ENCODE measurements at places on chromosomes 5 and 9.

DNA sequence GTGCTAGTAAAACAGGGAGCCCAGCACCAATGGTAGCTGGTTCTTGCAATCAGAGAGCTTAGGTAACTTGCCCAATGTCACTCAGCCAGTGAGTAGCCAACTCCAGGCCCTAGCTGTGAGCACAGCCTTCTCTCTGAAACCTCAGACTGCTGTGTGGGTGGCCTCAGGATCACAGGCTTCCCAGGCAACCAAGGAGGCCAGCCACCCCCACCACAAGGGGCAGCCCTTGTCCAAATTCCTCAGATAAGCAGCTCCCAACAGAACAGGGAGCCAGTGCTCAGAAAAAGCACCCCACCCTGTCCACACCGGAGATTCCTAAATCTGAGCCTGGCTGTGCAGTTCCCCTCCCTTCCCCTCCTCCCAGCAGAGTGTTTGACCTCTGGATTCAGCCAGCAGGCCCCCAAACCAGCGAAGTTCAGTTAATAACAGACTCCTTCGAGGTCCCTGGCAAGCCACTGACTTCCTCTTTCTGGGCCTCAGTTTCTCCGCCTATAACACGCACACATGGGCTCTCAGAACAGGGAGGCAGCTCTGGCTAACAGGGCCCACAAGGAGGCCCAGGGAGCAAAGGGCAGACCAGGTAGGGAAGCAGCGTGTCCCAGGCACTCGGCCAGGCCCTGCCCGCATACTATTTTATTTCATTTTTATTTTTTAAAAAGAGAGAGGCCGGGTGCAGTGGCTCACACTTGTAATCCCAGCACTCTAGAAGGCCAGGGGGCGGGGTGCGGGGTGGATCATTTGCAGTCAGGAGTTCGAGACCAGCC lies 2.7 kb downstream of the EEIG1 start:
- DNase-seq: peak; percentile 68

- DNase-seq: no peak
Measured at GRCh38 chr9:115098226-115098965, 19.6 kb downstream of the TNC start.

GRCh38 chr5:42461033-42461432 lies 37.8 kb downstream of the GHR start:
- DNase-seq: no peak

DNA sequence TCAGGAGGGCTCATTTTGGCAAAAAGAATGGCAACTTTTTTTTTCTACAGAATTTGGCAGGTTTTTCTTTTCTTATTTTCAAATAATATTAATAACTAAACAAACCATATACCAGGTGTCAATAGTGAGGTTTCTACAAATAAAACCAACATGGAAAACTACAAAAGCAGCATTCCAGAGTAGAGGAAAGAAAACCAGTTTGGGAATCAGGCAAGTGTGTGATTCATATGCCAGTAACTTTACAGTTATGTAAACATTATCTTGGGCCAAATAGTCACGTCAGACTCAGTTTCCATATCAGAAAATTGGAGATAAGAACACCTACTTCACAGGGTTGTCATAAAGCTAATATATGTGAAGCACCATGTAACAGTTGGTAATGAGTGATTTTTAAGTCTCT lies 51.7 kb downstream of the FBXW11 start:
- no peak for DNase-seq

DNA sequence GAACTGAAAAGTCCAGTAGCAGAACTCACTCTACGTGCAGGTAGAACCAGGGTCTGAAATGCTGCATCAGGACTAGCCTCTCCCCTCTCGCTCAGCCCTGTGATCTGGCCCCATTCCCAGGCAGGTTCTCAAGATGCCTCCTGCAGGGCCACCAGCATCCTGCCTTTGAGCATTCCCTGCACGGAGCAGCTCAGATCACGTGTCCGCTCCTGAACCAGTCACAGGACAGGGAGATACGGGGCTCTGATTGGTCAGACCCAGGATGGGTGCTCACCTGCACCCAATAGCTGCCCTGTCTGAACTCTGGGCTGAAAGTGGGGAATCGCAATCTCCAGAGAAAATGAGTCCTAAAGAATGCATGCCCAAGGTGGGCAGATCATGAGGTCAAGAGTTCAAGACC lies 50.8 kb downstream of the NEURL1B start:
- DNase-seq: no peak

- no peak for DNase-seq
Measured at GRCh38 chr9:32326146-32326545, 58.3 kb upstream of the ACO1 start.

GRCh38 chr5:34498572-34498971 lies 157.6 kb upstream of the RAI14 start:
- DNase-seq: no peak

GRCh38 chr5:37915097-37915736 lies 75.4 kb upstream of the GDNF start:
- DNase-seq: no peak

- no peak for DNase-seq
Measured at GRCh38 chr9:12813960-12814876, 39.4 kb downstream of the LURAP1L start.

GRCh38 chr9:85577353-85577952 lies 164.3 kb downstream of the AGTPBP1 start:
- DNase-seq: no peak

DNA sequence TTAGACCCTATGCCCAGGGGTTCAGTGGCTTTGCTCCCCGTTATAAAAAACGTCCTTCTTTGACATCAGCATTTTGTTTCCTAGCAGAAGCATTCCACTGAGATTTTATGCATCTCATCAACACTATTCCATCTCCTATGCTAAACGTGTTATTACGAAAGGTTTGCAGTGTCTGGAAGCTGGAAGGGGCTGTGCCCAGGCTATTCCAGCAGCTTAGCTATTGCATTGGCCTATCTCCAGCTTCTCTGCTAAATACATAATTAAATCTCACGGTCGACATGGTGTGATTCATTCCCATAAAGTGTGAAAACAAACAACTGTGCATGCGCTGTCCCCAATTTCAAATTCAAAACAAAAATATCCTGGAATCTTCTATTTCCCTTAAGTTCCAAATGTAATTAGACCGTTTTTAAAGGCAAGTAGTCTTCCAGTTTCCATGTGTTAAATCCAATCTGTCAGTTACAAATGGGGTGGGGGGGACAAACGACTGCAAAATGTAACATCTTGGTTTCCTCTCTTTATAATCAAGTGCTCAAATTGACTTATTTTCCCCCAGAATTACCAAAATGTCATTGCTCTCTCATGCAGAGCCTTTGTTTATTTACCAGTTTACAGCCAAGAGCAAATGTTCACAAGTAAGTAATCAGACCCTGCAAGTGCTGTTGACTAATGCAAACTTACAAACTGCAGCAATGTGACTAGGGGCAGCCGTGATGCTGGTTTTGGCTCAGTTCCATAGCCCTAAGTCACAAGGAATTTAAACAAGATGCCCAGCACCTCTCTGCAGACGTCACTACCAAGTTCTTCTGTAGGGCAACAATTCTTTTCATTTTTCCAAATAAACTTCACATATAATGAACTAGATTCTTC lies 212.3 kb upstream of the RORB start:
- no peak for DNase-seq

DNA sequence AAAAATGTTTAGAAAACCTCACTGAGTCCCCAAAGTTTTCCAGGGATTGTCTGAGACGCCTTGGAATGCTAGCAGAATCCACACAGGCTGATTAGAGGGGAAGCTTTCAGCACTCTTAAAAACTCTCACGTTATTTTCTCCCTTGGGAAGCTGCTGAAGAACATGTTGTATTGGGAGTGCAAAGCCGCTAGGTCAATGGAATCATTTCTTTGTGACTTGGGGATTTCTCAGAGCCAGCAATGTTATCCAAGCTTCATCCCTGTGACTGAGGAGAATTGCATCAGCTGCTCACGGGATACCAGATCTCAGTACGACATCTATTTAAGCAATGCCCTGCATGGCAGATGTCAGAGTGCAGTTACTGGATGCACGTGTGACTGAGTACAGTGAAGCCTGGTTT lies 426.4 kb upstream of the MPDZ start:
- no peak for DNase-seq

- no peak for DNase-seq
Measured at GRCh38 chr9:73011181-73011750, 58.4 kb upstream of the ALDH1A1 start.

DNA sequence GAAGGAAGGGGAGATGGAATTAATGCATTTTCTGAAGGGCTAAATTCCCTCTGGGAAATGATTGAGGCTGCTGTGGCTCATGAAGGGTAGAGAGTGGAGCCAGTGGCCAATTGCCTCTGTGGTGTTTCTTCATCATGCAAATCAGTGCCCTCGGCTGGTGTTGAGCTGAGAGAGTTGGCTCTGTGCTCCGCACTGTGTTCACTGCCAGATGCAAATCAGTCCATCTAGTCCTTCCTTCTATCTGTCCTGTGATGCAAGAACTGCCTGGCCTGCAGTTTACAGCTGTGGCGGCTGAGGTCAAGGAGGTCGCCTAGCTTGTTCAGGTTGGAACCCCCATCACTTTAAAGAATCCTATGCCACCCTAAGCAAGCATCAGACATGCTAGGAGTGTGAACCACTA lies 6.0 kb downstream of the TMEM171 start:
- DNase-seq: no peak

Measured in activated CD8-positive, alpha-beta memory T cell treated with anti-CD3 and anti-CD28 coated beads for 24 hours (primary cell).